SJSA1 (cell line): ENCODE measurements at places on chromosomes 12 and 14. TPM values are rescaled to one million over a fixed set of nuclear protein-coding genes. Genes with fewer than 3 reads are reported as not detected.
A peak's percentile ranks its signal among the peaks of the same experiment; 100 is the strongest.

The AICDA gene
- not detected in 2 replicates for total RNA-seq

The FAIM2 gene
- total RNA-seq = not detected in 2 replicates

The FOXA1 gene
- total RNA-seq = 0.87 TPM in 1 of 2 replicates, not detected in the other

The NAB2 gene
- 21.6 and 22.2 TPM in 2 replicates for total RNA-seq

The TESPA1 gene
- 0.05 TPM in 1 of 2 replicates, not detected in the other for total RNA-seq

The CACNA2D4 gene
- not detected in 2 replicates for total RNA-seq

The BRMS1L gene
- total RNA-seq = 3.7 and 9.9 TPM in 2 replicates

The RNASE7 gene
- not detected in 2 replicates for total RNA-seq

The RFX4 gene
- not detected in 2 replicates for total RNA-seq

The POTEM gene
- total RNA-seq = not detected in 2 replicates

- no peak for DNase-seq
Measured at GRCh38 chr14:56212521-56212920, 94.3 kb downstream of the PELI2 start.

- DNase-seq = peak; percentile 85
Measured at GRCh38 chr14:54566410-54567223, at the start of gene SAMD4A. SAMD4A (plus strand) TSS chr14:54567128; CDS start chr14:54567917, 789 bp downstream.

DNA sequence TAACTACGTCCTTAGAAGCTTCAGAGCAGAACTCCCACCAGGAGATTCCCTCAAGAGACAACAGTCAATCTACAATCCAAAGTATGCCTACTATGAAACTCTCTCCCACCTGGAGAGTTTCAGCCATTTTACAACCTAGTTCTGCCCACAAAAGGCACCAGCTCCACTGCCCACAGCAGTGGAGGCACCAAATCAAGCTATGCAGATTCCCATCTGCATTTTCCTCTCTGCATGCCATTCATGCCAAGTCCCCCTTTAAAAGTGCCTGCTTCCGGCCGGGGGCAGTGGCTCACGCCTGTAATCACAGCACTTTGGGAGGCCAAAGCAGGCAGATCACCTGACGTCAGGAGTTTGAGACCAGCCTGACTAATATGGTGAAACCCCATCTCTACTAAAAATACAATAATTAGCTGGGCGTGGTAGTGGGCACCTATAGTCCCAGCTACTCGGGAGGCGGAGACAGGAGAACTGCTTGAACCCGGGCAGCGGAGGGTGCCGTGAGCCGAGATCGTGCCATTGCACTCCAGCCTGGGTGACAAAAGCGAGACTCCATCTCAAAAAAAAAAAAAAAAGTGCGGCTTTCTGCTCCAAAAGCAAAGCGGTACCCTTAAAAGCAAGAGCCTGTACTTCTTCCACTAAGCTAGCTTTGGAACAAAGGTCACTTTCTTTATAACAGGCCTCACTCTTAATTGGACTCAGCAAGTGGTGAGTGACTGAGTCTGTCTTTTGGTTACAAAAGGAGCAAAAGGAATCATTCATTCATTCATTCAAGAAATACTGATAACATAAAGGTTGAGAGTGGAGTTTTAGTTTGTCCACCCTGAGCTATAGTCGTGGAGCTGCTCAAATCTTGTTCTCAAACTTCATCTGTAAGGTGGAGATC is 10.1 kb upstream of the DLGAP5 start:
- peak; percentile 49 for DNase-seq

DNA sequence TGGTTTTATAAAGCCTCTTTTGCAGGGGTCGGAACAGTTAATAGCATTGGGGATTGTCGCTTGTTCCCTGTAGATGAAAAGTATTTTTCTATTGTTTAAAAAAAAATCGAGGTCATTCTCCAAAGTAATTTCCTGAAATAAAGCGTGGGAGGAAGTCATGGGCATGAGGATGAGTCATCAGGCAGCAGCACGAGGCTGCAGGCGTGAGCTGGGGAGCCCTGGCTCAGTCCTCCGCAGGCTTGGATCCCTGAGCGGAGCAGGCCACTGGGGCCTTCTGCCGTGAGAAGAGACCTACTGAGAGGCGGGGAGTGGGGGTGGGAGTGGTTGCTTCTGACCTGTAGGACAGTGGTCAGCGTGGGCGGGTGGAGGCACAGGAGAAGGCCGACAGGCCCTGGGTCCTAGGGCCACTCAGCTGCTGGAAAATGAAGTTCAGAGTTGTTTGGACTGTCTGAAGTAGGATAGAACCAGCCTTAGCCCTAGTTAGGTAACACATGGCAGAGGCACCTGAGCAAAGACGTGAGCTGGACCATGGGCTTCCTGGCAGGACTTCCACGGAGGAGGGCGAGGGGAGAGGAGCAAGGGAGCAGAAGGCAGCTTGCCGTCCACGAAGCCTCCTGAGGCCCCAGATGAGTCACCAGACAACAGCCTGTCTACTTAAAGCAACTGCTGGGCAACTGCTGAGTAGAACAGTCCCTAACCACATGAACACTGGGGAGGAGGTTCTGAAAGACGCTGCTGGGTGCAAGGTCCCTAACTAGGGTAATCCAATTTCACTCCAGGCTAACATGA is 21.1 kb upstream of the LGALS3 start:
- peak; percentile 90 for DNase-seq

GRCh38 chr12:53530920-53531319 is 23.6 kb upstream of the NPFF start:
- peak; percentile 18 for DNase-seq

- DNase-seq = peak; percentile 12
Measured at GRCh38 chr12:99043319-99043914, 398.3 kb downstream of the APAF1 start.

GRCh38 chr14:20548414-20549158 is 12.3 kb downstream of the RNASE9 start:
- DNase-seq = no peak

DNA sequence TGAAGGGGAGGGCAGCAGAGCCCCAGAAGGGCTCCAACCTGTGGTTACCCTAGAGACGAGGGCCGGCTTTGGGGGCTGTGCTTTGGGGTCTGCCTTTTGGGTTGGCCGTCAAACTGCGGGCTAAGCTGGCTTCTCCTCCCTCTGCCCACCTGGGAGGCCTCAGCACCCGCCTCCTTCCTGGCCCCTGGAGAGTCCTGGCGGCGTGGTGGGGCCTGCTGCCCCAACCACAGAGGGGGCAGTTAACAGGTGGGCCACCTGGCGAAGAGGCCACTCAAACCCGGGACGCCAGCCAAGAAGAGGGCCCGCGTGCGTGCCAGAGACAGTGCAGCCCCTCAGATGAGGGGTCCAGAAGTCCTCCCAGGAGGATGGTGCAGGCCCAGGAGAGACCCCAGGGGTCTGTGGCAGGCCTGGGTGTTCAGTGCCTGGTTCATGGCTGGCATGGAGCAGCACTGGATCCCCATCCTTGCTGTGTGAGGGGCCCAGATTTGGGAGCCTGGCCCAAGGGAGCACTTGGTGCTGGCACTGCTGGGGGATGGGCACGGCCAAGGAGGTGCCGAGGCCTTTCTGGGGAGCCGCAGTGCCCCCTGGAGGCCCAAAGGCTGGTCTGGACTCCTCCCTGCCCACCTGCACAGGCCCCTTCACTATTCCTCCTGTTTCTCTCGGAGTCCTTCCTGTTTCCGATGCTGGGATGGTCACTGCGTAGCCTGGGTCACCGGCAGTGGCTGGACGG is 48.8 kb downstream of the LRCOL1 start:
- no peak for DNase-seq

DNA sequence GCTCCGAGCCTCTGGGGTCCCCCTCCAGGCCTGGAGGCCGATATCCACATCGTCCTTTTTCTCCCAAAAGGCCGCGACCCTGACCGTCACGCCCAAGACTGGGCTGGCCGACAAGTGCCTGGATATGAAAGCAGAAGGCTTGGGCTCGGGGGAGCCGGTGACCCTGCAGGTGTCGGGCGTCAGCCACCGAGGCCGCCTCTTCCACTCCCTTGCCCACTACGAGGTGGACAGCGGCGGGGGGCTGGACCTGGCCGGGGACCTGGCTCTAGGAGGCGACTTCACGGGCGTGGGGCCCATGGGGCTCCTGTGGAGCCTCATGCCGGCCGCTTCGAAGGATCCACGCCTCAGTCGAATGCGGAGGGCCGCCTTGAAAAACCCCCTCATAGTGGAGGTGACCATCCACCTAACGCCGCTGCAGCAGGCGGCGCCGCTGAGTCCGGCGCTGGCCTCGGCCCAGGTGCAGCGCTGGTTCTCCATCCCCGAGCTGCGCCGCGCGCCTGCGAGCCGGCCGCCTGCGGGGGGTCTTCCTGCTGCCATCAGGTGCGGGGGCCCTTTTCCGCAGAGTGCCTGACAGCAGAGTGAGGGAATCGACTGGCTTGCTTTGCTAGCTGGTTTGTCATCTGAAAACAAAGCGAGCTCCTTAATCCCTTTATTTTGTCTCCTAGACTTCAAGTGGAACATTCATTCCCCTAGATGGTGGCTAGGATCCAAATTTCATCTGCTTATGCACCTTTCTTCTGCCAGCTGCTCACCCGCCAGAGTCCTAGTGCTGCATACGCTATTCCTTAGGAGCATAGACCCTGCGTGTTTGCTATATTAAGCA is 10.6 kb upstream of the DNAL1 start:
- no peak for DNase-seq

GRCh38 chr12:15520844-15521243 is 198.5 kb downstream of the PTPRO start:
- DNase-seq = no peak

GRCh38 chr14:104320611-104321086 is 182.3 kb downstream of the KIF26A start:
- DNase-seq = peak; percentile 30

DNA sequence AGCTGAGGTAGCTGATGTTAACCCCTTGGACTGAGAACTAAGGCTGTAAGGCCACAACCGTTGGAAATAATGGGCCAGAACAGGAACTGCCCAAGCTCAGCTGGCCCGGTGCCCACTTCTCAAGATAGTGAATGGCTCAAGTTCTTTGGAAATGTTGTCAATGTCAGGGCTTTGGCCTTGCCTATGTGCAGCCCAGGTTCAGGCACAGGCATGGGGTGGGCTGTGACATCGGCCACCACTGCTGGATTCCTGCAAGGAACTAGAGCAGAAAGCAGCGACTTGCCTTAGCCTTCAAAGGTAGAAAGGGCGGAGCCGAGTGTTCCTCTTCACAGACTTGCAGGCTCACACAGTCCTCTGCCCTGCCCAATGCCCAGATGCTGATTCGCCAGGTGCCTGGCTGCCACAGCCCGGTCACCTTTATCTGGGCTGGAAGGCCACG is 291.2 kb downstream of the ZFP36L1 start:
- DNase-seq = no peak

- peak; percentile 57 for DNase-seq
Measured at GRCh38 chr12:120115692-120116440, 687 bp downstream of the RAB35 start.

GRCh38 chr12:112782943-112783342 is 8.6 kb upstream of the RPH3A start:
- no peak for DNase-seq

DNA sequence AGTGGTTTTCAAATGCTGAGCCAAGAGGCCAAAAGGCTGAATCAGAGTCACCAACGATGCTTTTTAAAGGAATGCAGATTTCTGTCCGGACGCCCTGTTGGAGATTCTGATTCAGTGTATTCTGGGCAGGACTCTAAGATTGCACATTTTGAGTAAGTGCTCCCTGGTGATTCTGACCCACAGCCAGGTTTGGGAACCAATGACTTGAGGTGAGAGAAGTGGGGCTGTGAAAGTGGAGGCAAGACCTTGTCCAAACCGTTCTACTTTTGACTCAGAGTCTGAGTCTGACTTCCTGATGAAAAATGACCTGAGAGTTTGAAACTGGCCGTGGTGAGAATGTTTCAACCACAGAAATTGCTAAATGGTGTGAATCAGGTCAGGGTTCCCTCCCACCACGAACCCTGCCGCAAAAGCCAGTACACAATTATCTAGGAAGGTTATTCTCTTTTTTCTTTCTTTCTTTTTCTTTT is 90.2 kb downstream of the NTN4 start:
- DNase-seq = peak; percentile 50

DNA sequence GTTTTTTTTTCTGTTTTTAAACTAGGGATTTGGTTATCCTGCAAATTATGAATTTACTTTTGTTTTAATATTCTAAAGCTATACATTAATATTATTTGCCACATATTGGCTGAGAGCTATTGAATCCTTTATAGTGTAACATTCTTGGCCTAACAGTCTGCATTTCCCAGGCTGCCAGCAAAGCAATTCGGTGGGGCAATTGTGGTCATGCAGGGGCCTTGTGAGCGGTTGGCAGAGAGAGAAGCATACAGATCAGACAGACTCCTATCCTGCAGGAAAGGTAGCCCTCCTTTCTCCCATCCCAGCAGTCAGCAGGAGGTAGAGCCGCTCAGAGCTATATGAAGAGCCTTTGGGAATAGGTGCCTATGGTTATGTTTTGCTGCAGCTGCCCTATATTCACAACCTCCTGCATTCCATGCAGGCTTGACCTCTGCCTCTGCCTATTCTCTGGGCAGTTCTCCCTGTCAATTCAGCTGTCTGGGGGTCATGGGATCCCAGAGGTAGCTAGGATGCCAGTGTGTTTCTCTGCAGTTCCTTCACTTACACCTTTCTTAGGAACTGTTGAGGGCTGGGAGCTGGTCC is 144.7 kb downstream of the GPHN start:
- no peak for DNase-seq

DNA sequence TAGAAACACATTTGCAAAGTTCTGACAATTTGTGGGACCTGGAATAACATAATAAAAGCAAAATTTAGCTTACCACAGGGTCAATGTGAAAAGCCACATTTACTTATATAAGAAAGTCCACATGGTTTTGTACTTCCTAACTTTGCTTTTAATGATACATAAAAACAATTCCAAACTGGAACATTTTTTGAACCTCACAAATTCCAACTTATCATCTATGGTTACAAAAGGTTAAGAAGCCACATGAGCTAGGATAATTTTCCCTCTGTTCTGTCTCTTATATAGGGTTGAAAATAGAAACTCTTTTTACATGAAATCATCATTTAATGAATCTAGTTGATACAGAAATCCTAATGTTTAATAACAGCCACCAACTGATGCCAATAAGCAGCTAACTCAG is 8.9 kb upstream of the RERG start:
- DNase-seq = no peak

- DNase-seq = no peak
Measured at GRCh38 chr12:74259199-74259598, 278.4 kb upstream of the ATXN7L3B start.

GRCh38 chr12:7001921-7002591 is 16.2 kb downstream of the LPCAT3 start:
- DNase-seq = no peak

- peak; percentile 94 for DNase-seq
Measured at GRCh38 chr14:96252999-96253539, 2.9 kb upstream of the BDKRB1 start.

DNA sequence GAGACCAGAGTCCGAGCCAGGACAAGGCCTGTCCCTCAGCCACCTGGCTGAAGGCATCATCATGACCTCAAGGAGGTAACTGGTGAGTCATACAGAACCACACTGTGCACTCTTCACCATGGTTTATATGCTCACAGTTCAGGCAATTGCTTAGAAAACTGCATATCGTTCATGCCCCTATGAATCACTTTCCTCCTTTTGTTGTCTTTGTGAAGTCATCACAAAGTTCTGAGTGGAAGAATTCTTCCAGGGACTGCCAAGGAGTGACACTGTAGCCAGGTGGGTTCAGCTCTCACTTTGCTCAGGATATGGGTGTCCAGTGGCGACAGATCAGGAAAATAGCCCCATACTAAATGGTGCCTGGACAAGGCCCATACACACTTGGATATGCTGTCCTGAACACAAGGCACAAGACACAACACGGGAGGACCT is 92.5 kb downstream of the DPF3 start:
- peak; percentile 48 for DNase-seq
